ENCODE measurements at places on chromosomes 5 and 9.

GRCh38 chr9:85610074-85610860 is 131.5 kb downstream of the AGTPBP1 start:
- DNase-seq, result peak; percentile 29

DNA sequence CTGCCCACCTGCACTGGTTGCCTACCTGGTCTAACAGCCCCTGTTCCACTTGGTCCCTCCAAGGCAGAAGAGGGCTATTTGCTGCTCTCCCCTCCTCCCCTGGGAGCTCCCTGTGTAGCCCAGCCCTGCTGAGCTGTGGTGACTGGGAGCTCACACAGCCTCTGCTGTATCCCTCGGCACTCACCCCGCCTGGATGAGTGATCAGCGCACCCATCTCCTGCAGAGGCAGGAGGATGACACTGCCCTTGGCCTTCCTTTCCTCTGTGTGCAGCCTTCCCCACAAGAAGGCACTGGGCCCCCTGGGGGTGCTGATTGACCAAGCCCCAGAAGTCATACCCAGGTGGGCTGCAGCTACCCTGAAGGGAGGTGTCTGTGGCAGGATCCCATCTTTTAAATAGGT is 134.2 kb downstream of the ADAMTS2 start:
- no peak for DNase-seq

DNA sequence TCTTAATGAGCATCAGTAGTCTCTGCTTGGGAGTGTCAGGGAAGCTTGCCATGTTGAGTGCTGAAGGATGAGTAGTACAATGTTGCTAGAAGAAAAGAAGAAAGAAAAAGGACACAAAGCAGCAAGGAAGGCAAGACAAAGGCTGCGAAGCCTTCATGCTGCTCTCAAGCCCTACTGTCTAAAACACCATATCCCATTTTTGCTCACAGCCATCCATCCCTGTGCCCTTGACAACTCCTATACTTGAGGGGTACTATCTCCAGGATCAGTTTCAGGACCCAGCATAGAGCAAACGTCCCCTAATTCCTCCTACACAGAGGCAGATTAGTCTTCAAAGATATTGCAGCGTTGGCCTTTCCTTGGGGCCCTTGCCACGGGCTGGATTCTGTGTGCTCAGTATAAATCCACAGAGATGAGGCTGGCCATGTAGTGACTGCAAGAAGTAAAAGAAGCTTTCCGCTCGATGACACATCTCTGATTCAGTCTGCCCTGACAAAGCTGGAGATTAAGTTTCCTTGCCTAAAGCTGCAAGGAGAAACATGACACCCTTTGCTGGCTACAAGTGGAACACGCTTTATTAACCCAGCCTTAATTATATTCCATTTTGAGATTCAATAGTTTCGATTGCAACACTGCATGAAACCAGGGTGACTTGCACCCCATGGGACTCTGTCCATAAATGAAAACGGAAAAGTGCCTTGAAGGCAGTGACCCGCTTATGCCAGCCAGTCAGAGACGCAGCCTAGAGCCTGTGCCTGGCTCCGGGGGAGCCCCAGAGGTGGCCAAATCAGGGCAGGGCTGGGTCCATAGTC is 304.6 kb downstream of the ACTL7B start:
- DNase-seq, result no peak

GRCh38 chr9:87950765-87951488 is 23.4 kb downstream of the CDK20 start:
- DNase-seq, result no peak

DNA sequence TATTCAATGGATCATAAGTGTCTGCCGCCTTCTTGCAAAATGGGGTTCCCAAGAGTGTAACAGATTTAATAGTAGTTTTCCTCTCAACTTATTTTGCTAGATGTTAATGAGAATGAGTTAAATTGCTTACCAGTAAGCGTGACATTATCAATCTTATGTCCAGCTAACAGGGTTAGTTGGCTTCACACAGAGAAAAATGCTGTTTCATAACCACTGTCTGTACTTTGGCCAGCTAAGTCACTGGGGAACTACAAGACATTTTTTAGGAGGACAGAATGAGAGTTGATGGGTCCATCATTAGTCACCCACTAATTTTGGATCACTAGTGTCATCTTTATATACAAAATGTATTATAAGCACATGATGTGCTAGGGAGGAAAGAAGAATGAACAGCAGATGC is 1.4 kb downstream of the CDC37L1 start:
- DNase-seq, result no peak

GRCh38 chr9:113665064-113665463 is 201.5 kb downstream of the RGS3 start:
- DNase-seq, result no peak

DNA sequence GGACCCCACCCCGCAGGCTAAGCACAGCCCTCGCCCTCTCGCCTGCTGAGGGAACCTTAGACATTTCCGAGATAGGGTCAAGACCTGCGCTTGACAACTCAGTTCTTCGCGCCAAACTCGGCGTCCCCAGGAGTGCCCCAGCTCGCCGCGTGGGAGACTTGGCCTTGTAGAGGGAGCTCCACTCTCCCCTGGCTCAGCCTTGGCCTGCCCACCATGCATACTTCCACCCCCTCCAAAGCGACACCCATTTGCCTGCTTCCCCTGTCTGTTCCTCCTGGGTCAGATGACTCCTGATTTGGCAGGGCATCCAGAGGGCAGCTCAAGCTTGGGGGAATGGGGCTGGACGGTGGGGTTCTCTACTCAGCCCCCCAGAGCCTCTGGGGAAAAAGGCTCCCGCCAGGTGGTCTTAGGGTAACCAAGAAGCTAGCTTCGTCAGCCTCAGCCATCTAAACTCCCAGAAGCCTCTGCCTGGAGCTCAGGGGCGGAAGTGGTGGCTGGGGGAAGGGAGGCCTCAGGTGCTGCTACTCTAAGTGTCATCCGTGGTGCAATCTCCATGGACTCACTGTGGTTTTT is 560 bp downstream of the DOCK2 start:
- DNase-seq, result no peak

DNA sequence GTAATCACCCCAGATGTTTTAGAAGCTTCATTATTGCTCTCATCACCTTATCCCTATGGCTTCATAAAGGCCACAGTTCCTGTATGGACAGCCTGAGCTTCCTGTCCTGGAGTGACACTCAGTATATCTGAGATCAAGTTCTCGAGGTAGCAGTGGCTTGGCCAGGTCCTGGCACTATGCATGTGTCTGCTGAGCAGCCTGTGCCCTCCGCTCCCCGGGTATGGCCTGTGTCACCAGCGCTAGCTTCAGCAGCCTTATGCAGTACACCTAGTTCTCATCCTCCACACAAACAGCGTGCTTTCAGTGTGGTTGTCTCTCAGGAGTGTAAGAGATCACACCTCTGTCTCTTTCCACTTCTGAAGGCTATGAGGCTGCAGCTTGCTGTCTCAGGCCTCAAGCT is 514.7 kb downstream of the DIRAS2 start:
- DNase-seq, result no peak

- DNase-seq, result no peak
These were observed 37.4 kb downstream of the UBQLN1 start for GRCh38 chr9:83670381-83670780.

- no peak for DNase-seq
These were observed 85.0 kb upstream of the HRH2 start for GRCh38 chr5:175572886-175573285.

GRCh38 chr9:15724016-15724415 is 171.2 kb downstream of the CCDC171 start:
- no peak for DNase-seq

GRCh38 chr9:86749161-86749893 is 198.0 kb downstream of the GAS1 start:
- no peak for DNase-seq

GRCh38 chr9:95250462-95251221 is 66.9 kb downstream of the FANCC start:
- DNase-seq, result no peak

Measured in ovary (tissue), 10 donors.